ENCODE measurements at places on chromosomes 13 and 19. TPM values are rescaled to one million over a fixed set of nuclear protein-coding genes. Genes with fewer than 3 reads are reported as not detected.

- DNase-seq = no peak
Measured at GRCh38 chr13:23766283-23766682, 122.9 kb downstream of the MIPEP start.

DNA sequence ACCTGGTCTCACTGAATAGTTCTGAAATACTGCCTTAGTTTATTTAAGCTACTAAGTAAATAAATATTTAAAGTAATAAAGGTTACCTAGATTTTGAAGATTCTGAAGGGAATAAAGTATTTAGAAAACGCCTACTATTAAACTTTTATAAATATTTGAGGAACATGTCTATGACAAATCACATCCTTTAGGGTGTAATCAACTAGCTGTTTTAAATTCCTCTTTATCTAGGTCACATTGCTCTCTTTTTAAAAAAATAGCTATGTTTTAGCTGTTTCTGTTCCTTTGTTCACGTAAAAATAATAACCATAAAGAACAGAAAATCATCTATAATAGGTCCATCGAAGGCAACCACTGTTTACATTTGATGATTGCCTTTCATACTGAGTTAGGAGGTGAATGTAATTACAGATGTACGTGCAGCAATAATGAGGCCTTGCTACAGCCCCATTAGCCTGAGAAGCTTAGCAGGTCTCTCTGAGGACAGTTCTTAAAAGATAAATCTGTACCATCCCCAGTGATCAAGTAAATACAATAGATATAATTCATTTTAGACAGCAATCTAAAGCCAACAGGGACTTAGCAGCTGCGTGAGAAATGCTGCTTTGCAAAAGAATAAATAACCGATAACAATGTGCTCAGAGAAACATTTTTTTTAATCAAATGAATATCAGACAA, 449.5 kb downstream of the LIG4 start:
- no peak for DNase-seq

DNA sequence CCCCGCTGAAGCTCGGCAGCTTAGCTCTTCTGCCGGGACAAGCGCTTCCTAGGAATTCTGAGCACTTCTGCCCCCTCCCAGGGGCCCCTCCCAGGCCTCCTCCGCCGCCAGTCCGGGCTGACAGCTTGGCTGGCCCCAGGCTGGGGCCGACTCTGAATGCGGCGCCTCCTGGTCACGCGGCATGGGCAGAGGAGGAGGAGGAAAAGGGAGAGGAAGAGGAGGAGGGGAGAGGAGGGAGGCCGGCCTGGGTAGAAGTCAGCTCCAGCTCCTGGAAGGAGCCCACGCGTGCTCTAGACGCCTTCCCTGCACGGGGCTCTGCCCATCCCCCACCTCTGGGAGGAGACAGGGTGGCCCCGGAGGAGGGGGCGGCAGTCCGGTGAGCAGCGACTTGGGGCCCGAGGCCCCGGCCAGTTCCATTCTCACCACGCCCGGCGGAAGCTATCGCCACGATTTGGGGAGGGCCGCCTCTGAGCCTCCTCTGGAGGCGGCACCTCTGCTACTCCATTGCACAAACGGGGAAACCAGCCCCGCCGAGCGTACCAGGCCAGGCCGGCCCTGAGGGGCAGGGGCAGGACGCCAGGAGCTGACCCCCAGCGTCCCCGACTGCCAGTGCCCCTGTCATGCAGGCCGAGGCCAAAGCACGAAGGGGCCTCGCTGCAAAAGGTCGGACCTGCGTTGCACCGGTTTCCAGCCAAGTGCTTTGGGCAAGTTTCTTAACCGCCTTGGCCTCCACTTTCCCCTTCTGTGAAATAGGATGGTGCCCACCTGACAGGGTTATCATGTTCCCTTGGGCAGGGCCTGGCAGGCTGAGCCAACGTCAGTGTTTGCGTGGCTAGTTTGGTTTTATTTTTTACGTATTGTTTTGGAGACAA, 31.6 kb downstream of the CCNE1 start:
- DNase-seq = peak; percentile 6

GRCh38 chr19:6826281-6826920, 53.9 kb downstream of the VAV1 start:
- DNase-seq = no peak

DNA sequence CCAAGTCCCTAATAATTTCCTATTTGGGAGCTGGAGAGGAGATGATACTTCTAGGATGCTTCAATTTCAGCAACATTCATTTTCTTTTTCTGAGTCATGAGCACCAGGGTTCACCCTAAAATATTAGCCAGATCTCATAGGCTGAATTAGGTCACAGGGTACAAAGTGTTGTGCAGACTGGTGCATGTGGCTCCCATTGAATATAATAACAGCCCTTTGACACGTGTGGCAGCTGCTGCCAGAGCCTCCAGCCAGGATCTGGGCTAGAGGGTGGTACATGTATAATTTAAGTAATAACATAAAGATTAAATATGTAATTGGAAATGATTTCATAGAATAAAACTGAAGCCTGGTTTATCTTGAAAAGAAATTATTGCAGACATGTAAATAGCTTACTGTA, 244.9 kb downstream of the ATP8A2 start:
- DNase-seq = no peak

GRCh38 chr19:38685666-38686529, 38.4 kb downstream of the ACTN4 start:
- no peak for DNase-seq

DNA sequence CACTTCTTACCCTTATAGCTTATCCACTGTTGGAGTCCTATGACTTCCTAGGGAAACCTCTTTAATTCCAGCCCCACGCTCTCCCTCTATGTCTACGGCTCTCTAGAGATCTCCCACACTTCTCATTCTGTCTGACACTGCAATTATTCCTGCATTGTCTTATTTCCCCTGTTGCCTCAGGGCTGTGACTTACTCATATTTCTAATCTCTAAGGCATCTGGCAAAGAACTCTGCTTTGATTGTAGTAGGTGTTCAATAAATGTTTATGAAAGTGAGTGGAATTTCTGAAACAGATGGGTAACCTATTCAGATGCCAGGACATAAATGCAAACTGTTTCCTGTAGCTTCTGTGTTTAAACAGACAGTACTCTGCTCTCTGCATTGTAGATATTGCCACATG, 102.4 kb upstream of the SERTM1 start:
- no peak for DNase-seq

GRCh38 chr13:100197591-100198365, 108.9 kb downstream of the PCCA start:
- no peak for DNase-seq

GRCh38 chr13:111917086-111917485, 149.9 kb upstream of the SOX1 start:
- no peak for DNase-seq

GRCh38 chr19:16012552-16012951, 63.7 kb upstream of the TPM4 start:
- DNase-seq = no peak

DNA sequence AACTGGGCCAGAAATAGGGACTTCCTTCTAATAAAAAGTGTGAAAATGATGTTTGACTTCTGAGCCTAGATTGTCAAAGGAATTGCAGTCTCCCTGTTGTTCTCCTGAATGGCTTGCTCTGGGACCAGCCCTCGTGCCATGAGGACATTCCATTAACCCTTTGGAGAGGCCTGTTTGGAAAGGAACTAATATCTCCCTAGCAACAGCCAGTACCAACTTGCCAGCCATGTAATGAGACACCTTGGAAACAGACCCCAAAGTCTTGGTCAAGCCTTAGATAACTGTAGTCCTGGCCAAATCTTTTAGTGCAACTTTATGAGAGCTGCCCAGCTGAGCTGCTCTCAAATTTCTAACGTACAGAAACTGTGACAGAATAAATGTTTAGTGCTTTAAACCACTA, 8.2 kb upstream of the SIAH3 start:
- no peak for DNase-seq

DNA sequence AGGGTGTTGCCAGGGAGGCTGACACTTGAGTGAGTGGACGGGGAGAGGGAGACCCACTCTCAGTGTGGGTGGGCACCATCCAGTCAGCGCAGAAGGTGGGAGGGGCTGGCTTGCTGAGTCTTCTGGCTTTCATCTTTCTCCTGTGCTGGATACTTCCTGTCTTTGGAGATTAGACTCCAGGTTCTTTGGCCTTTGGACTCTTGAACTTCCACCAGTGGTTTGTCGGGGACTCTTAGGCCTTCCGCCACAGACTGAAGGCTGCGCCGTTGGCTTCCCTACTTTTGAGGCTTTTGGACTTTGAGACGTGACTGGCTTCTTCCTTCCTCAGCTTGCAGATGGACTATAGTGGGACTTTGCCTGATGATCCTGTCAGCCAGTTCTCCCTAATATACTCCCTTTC, 4.3 kb upstream of the LENG8 start:
- no peak for DNase-seq

DNA sequence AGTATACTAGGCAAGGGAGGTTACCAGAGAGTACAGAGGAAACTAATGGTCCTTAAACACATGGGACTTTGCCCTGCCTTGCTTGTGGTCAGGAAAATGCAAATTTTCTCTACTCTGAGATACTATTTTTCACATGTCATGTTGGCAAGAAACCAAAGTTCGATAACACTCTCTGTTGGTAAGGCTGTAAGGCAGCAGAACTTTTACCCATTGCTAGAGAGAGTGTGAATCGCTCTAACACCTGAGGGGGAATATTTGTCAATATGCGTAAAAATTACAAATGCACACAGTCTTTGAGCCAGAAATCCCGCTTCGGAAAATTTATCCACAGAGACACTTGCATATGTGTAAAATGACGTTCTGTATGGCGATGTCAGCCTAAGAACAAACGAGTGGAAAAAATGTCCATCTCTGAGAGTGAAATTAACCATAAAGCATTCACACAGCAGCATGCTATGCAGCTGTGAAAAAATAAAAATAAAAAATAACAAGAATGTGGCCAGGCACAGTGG, 9.5 kb upstream of the RFX1 start:
- no peak for DNase-seq

Gene PEAK3
- 4.2 TPM for total RNA-seq

Gene DNAAF3
- not detected for total RNA-seq

Gene CILP2
- total RNA-seq = not detected

All from tibial nerve (tissue), 4 donors.